ENCODE measurements at places on chromosomes 1 and 21.

DNA sequence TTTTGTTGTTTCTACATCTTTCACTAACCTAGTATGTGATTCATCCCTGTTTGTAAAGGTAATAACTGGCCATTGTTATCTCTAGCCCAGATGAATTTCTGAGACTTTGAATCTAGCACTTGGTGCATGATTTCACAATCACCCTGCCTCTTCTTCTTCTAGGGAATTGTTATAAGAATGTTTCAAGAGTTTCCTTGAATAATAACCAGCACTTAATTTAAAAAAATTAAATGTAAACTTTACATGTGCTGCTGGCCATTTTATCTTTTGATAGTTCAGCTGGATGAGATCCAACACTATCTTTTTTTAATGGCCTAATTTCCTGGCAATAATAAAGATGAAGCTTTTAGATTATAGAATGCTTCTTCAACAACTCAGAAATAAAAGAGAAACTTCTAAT is 31.8 kb downstream of the UBE2U start:
- DNase-seq, result peak; percentile 50

GRCh38 chr1:15583016-15583706 is 1.7 kb downstream of the AGMAT start:
- no peak for DNase-seq

GRCh38 chr21:35895598-35895997 is 164.7 kb downstream of the SETD4 start:
- no peak for DNase-seq

- DNase-seq, result peak; percentile 35
Measured at GRCh38 chr1:111406321-111406768, 21.2 kb downstream of the OVGP1 start.

DNA sequence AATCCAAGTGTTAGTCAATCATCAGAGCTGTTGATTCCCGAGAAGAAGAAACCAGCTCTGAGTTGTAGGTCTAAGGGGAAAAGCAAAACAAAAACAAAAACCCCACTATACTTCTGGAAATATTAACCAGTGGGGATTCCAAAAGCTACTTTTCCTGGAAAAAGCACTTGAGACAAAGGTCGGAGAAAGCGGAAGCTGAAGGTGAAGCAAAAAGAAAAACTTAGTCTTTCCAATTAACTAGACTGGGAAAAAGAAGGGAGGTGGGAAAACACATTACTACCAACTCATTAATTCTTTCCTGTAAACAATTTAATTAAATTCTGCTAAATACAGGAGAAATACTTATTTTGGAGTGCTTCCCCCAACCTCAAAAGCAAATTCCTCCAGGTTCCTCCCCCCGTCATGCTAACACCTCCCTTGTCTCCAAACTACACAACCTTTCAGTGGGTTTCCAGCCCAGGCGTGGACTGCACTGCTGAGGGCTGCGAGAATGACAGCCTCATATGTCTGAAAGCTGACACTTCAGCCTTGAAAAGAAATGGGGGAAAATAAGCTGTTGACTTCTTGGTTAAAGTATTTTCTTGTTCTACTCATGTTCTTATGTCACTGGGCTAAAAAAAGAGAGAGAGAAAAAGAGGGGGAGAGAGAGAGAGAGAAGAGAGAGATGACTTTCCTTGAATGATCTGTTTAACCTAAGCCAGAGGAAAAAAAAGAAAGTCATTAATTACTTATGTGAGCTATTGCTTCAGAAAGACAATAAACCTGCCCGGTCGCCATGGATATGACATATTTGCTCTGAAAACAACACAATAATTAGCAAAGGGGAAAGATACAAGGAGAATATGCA is 5.1 kb downstream of the CASZ1 start:
- no peak for DNase-seq

DNA sequence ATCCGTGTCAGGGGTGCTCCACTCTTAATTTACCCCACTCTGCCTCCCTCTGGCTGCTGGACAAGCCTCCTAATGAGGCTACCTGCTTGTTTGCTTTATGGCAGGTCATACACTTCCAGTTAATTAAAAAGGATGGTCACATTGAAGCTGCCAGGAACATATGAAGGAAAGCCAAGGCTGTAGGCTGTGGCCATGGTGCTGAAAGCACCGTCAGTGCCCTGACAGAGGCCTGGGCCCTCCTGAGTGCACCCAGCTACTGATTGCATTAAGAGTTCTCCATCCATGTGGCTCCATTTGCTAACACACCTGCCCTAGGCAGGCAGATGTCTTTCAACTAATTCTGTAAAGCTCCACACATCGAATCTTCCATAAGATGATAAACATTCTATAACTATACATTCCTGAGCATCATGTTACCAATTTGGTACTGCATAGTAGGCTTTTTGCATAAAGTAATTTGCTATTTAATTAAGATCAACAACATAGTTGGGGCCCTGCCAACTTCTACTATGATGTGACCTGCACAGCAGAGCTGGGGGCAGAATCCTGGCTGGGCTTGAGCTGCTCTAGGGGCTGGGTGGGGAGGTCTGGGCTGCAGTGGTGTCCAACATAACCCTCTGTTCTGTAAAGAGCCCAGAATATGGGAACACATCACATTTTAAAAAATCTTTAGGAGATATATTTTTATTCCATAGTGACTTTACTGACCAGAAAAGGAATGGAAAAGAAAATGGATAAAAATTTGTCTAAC is 224.8 kb downstream of the SIPA1L2 start:
- DNase-seq, result no peak

DNA sequence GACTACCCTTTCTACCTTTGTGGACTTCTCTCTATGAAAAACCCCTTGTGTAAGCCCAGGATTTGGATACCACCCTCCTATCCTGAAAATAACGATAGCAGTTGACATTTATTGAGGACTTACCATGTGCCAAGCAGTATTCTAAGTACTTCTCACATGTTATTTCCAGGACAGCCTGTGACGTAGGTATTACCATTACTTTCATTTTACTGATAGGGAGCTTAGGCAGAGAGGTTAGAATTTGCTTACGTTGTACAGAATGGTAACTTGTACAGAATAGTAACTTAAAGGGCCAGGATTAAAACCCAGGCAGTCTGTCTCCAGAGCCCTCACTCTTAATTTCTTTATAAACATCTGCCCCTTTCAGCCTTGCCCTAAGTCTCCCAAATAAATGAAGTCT is 138.3 kb downstream of the NTMT2 start:
- DNase-seq, result peak; percentile 14

- DNase-seq, result no peak
Measured at GRCh38 chr1:169528215-169529067, 42.7 kb upstream of the SLC19A2 start.

DNA sequence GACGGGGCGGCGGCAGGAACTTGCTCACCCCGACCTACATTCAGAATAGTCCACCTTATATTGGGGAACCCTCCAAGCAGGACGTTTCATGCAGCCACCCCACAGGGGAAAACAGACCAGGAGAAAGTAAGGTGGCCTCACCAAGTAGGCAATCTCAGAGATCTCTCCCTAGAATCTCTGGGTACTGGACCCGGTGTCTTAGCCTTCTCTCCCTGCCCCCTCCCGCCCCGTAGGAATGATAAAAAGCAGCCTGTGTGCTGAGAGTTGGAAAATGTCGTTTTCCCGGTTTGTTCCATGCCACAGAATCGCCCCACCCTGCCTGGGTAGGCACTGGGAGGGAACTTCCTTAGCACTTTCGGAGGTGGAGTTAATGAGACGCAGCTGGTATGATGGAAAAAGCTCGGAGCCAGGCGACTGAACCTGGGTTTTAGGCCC is 789 bp upstream of the PTPN14 start:
- DNase-seq, result peak; percentile 48

DNA sequence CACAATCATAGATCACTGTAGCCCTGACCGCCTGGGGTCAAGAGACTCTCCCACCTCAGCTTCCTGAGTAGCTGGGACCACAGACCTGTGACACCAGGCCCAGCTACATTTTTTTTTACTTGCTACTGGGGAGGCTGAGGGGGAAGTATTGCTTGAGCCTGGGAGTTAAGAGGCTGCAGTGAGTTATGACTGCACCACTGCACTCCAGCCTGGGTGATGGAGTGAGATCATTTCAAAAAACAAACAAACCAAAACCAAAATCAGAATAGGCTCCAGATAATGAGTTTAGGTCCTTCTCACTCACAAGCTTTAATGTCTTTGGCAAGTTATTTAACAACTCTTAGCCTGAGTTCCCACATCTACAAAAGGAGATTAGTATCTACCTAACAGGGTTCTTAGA is 22.8 kb downstream of the WDR26 start:
- DNase-seq, result peak; percentile 22

DNA sequence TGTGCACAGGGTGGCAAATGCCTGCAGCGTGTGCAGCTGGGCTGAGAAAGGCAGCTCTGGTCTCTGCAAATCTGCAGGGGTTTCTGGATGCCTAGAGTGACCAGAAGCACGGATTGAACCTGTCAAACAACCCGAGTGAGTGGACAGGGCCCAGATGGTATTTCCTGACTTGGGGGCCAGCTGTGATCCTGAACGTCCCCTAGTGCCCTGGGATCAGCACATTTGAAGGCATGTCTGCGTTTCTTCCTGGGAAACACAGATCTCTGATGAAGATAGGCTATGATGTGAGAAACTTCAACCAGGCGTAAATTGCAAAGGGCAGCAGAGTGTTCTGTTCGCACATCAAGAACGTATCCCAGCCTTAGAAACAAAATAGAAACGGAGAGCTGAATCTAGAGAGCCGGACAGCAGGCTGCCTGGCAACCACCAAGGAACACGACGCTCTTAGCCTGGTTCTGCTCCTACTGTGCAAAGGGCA is 163.1 kb downstream of the KCNJ6 start:
- DNase-seq, result no peak

- no peak for DNase-seq
Measured at GRCh38 chr21:45297869-45298268, 10.2 kb upstream of the POFUT2 start.

DNA sequence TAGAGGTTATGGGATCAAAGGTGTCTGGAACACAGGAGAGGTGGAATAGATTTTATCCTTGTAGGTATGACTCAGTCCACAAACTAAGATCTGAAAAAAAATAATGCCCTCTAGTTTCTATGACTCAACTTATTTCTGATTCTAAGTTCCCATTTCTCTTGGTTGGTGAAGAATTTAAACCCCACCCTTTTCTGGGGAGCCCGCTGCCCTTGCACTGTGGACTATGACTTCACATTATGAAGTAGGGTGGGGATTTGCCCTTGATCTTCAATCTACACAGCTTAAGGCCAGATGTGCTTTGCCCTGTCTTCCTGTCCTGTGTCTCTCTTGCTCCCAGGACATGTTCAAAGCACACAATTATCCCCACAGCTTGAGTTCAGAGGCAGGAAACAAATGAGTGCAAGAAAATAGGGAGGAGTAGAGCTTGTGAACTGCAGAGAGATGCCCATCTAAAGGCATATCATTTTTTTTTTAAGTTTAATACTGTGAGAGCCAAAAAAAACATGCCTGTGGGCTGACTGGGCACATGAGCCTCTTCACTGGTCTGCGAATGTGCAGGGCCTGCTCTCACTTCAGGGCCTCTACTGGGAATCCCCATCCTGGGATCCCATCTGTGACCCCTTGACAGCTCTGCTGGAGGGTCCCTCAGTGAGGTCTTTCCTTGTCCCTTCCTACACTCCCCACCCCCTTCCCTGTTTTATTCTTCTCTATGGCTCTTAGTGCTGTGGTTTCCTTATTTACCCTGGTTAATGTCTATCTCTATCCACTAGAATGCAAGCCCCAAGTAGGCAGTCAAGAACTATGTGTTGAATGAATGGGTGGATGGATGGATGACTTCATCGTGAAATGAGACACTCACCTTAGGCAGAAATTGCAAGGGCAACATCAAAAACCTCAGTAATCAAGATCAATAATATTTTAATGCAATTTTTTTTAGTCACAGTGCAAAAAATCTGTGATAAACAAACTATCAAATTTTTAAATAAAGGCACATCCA is 61.5 kb downstream of the CD58 start:
- DNase-seq, result peak; percentile 85

DNA sequence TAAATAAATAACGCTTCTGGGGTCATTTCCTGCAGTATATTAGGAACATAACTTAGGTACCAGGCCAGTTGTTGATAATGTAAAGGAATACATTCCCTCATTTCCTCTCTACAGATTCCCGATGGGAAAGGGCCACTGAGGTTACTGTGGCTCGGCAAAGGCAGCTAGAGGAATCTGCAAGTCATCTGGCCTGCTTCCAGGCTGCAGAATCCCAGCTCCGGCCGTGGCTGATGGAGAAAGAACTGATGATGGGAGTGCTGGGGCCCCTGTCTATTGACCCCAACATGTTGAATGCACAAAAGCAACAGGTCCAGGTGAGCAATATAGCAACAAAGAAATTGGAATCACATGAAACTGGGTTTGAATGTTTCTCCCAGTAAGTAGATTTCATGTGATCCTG is 109.6 kb upstream of the BMP8A start:
- peak; percentile 55 for DNase-seq

DNA sequence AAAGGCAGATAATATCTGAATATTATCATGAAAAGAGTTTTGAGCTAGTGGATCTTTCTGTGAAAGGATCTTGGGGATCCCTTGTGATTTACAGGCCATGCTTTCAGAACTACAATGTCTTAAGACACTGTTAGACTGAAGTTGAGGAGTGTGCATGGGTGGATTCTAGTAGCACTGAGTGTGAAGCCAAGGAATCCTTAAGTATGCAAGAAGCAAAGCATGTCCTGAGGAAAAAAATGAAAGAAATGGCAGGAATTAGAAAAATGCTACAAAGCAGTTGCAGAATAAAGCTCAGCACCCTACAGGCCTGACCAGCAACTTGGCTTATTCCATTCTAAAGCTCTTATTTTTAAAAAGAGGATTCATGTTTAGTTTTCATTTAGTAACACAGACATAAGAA is 11.9 kb downstream of the STX6 start:
- peak; percentile 84 for DNase-seq

DNA sequence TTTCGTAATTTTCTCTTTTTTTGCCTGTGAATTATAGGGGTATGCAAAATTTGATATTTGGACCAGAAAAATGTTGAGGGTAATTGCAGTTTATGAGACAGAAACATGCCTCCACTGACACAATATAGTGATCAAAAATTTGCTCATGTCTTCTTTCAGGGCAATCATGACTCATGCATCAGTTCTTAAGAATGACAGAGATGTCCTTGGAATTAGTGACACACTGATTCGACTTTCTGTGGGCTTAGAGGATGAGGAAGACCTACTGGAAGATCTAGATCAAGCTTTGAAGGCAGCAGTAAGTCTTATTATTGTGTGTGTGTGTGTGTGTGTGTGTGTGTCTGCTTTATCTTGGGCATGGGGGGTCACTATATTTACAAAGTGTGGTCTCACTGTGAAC is 27.5 kb downstream of the CTH start:
- DNase-seq, result peak; percentile 44

GRCh38 chr1:19300211-19300610 is 11.6 kb upstream of the AKR7A3 start:
- no peak for DNase-seq

DNA sequence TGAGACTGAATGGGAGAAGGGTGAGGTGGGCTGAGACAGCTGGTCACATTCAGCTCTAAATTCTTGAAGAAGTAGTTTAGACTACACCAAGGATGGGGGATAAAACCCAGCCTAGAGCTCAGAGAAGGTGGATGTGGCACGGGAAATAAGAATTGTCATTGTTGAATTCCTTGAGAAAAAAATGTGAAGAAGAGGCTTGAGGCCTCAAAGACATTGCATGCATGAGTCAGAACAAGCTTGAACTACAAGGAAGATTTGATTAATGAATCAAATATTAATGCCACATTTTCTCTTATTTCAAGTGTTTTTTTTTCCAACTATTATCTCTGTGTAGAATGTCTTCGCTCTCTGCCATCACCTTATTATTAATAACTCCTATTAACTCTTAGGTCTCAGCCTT is 58.9 kb downstream of the MAP3K7CL start:
- peak; percentile 72 for DNase-seq

- peak; percentile 90 for DNase-seq
Measured at GRCh38 chr21:17454315-17455027, 58.4 kb upstream of the CXADR start.

All from iris pigment epithelial cell (primary cell).